CD4-positive, alpha-beta T cell (primary cell): ENCODE measurements at places on chromosomes 5 and 9.

DNA sequence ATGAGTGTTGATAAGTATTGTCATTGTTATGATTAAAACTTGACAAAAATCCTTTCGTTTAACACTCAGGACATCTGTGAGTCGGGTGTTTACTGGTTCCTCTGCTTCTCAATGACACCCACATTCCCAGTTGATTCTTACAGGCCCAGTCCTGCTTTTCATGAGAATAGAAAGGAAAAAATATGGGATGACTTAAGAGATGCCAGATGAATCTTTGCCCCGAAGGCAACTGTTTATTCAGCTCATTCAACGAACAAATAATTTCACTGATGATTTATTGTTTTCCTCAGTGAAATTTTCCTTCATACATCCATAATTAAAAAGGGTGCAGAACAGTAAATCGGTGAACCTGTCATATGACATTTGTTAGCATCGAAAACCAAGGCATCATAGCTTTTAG is 452.4 kb upstream of the WWC1 start:
- no peak for DNase-seq

- DNase-seq = no peak
These were observed 59.8 kb upstream of the CPLX2 start for GRCh38 chr5:175811589-175811988.

DNA sequence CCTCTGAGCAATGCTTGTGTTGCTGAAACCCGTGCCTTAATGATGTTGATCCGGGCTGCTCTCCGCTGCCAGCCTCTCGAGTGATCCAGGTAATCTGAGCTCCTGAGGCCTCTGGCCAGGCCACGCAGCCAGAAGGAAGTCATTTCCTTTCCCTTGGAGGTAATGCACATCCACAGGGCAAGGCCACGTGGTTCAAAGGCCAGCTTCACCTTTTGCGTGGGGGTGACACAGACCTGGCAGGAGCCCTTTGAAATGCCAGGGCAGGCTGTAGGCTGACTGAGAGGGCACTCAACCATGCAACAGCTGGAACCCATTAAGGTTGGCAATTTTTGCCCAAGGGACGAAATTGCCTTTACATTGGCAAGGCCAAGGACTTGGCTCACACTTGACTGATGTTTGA is 80.4 kb downstream of the LIX1 start:
- DNase-seq = no peak

- no peak for DNase-seq
These were observed 4.3 kb upstream of the RMND5B start for GRCh38 chr5:178126556-178126955.

- no peak for DNase-seq
These were observed 27.0 kb upstream of the PRRC2B start for GRCh38 chr9:131366761-131367401.

- no peak for DNase-seq
These were observed 102.0 kb upstream of the RAPGEF1 start for GRCh38 chr9:131841765-131842318.

DNA sequence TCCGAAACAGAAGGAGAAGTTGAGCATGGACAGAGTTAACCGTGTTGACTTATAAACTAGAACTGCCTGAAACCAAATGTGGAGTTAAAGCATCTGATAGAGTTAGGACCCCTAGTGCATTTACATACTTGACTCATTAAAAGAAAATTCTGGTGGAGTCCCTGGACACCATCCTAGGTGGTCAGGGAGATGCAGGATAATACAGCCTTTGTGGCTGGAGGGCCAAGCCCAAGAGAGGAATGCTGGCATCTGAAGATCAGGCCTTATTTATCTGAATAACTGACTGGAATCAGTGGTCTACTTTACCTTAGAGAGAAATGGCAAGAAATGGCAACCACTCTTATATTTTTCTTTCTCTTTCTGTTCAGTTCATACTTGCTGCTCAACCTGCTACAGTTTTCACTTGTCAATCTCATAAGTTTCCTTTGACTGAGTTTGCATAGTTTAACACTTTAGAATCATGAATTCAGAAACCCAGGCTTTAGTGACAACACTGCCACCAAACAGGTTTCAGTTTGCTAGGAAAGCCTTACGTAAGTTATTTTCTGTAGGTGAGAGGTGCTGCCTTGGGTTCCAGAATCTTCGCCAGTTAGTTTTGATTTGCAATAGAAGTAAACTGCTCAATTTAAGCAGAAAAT is 10.2 kb downstream of the CMYA5 start:
- no peak for DNase-seq

- peak; percentile 73 for DNase-seq
These were observed 1.9 kb upstream of the CNTFR start for GRCh38 chr9:34591248-34591916.

GRCh38 chr9:128128836-128129590 is 1.5 kb upstream of the PTGES2 start:
- DNase-seq = no peak

GRCh38 chr5:36680066-36680465 is 73.7 kb downstream of the SLC1A3 start:
- DNase-seq = peak; percentile 39

- DNase-seq = no peak
These were observed 196.5 kb upstream of the NREP start for GRCh38 chr5:111953351-111954127.

DNA sequence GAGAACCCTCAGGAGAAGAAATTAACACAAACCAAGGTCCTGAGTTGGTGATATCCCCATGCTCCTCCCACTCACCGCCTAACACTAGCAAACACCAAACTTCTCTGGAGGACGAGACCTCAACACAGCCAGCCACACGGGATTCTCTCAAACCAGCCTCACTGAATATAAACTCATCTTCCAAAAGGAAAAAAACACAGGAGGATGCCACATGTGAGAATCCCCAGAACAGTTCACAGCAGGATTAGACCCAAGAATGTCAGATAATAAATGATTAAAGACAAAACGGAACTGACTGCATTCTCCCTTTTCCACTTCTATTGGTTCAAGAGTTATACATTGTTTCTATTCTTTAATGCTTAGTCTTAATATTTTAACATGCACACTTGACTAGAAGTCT is 89.2 kb downstream of the LPAR1 start:
- no peak for DNase-seq

DNA sequence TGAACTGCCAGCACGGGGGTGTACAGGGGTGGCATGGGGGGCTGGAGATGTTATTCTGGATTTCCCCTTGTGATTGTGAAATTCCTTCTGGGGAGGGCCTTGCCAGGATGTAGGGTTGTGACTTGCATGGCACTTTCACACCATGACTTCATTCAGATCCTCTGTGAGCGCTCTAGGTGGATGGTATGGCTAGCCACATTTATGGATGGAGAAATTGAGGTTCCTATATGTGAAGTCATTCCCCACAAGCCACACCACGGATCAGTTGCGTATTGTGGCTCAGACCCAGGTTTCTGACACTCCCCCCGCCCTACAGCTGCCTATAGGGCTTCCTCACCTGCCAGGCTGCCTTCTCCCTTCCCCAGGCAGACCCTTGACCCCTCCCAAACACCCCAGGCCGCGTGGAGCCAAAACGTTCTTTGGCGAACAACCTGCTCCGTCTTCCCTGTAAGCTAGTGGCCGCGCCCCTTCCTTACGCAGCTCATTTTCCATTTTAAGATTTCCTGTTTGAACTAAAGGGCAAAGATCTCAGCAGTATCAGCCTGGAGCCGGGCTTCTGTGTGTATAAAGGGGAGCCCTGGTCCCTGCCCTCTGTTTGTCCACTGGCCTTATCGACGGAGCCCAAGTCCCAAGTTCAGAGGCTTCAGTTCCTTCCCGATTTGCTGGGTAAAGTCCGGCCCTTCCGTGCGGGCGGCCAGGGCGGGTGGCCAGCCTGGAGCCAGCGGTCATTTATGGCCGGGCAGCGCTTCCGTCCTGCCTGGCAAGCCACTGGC is 97.8 kb upstream of the KLF4 start:
- DNase-seq = no peak

DNA sequence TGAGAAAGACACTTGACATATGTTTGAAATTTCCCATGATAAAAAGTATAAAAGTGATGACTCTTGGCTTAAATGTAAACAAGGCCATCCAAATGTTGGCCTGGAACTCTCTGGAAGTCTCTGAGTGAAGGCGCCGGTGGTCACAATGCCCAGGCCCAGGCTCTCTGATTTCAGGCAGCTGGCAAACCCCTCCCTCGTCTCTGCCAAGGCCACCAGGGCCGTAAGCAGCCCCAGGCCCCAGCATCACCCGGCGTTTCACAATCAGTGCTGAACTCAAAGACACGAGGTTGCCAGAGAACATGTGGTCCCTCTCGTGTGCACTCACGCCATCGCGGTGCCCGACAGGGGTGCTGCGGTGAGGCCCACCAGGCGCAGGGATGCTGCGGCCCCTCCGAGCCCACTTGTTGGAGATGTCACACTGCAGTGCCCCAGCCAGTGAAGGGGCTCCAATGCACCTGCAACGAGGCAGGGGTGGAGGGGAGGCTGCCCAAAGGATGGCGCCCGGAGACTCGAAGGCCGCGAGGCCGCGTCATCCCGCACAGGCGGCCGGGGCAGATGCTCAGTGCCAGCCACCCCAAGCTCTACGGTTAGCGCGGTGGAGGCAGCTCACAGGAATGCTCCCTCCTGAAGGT is 15.0 kb downstream of the LPCAT1 start:
- DNase-seq = no peak

- no peak for DNase-seq
These were observed 21.2 kb downstream of the RASGEF1C start for GRCh38 chr5:180187767-180188166.

GRCh38 chr5:178325311-178325678 is 92.7 kb upstream of the PHYKPL start:
- DNase-seq = no peak

GRCh38 chr5:172144931-172145869 is 42.8 kb downstream of the STK10 start:
- DNase-seq = no peak

DNA sequence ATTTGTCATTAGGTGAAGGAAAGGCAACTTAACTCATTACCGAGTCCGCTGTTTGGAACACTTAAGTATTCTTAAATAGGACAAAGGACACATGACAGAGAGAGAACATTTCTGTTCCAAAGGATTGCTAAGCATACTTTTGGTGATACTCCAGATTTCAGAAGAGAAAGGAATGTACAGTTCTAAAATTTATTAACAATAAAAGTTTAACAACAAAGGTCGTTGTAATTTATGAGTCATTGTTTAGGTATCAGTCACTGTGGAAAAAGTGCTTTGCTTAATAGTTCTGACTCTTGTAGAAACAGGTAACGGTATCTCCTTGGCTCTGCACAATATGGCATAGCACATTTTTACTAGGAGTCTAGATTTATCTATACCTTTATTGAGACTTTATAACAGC is 36.3 kb upstream of the PAM start:
- no peak for DNase-seq

DNA sequence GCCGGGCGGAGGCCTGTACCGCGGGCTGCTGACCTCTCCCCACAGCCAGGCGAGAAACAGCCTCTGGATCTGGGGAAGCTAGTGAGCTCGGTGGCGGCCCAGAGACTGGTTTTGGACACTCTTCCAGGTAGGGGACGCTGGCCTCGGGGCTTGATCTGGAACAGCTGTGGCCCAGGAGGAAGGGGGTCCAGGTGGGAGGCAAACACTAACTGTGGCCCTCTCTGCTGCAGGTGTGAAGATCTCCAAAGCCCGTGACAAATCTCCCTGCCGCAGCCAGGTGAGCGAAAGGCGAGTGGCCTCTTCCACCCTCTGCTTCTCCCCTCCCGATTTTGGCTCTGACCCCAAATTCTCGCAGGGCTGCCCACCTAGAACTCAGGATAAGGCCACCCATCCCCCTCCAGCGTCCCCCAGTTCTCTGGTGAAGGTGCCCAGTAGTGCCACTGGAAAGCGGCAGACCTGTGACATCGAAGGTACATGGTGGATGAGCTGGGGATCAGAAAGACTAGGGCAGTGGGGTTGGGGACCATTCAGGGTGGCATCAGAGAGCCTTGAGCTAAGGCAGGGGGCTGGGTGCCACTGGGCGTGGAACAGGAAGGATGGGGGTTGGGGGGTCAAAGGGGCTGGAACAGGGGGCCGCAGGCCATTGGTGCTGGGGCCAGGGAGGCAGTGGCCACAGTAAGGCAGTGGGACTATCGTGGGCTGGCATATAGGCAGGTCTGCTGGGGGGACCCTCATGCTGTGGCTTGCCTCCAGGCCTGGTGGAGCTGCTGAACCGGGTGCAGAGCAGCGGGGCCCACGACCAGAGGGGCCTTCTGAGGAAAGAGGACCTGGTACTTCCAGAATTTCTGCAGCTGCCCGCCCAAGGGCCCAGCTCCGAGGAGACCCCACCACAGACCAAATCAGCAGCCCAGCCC is 12.9 kb upstream of the SLC34A1 start:
- no peak for DNase-seq

- no peak for DNase-seq
These were observed 50.0 kb downstream of the PTPRD start for GRCh38 chr9:10562581-10563343.

GRCh38 chr5:119343052-119343451 is 12.8 kb upstream of the TNFAIP8 start:
- no peak for DNase-seq

DNA sequence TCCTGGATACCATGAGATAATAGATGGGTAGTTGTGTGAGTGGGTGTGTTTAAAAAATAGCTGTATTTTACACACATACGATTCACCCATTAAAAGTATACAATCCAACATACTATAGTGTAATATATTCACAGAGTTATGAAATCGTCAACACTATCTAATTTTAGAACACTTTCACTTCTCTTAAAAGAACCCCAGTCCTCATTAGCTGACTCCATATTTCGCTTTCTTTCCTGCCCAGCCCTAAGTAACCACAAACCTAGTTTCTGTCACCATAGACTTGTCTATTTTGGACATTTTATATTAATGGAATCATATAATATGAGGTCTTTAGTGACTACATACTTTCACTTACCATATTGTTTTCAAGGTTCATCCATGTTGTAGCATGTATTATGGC is 63.8 kb upstream of the S1PR3 start:
- peak; percentile 28 for DNase-seq
